ENCODE measurements at places on chromosomes 6 and 20.

GRCh38 chr6:97437087-97437486 lies 154.1 kb upstream of the MMS22L start:
- DNase-seq = no peak

- no peak for DNase-seq
Observed at GRCh38 chr20:33147299-33147698, 20.7 kb upstream of the BPIFA2 start.

DNA sequence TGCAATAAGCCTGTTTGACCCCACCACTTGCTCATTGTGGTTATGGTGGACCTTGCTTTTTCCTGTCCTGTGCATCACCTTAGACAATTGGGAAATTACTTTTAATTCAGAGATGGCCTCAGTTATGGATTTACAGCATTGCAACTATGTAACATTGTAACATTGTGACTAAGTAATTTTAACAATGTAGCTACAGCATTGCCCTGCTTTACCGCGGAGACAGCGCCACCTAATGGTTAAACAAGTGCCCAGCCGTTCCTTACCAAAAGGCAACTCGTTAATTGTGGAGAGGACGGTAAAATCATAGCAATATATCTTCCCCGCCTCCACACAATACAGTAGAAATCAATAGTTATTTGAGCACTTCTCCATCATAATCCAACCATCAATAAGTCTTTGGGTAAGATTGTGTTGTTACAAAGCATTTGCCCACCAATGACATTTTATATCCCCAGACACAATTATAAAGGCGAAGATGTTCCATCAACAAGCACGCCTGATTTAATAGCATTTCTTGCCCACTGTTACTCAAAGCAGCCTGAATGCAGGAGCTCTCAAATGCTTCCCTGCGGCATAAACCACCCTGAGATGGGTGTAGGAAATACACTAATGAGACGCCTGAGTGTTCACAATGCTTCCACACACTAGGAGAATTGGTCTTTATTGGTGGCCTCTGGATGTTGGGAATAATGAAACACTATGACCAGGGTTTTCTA lies 93.7 kb downstream of the PROKR2 start:
- DNase-seq = peak; percentile 70

DNA sequence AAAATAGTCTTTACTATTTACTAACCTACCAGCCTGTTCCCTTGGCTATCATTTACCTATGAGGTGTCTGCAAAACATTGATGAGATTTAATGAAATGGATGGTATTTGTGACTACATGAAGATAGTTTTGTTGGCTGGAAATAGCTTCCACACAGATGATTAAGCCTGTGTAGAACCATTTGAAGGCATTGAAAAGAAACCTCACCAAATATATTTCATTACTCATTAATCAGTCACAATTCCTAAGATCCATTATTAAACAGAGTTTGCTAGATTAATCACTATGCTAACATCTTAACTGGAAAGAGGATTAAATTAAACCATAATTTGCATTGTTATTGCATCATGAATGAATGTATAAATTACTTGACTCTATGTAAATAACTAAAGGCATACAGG lies 560.3 kb downstream of the BMP2 start:
- no peak for DNase-seq

DNA sequence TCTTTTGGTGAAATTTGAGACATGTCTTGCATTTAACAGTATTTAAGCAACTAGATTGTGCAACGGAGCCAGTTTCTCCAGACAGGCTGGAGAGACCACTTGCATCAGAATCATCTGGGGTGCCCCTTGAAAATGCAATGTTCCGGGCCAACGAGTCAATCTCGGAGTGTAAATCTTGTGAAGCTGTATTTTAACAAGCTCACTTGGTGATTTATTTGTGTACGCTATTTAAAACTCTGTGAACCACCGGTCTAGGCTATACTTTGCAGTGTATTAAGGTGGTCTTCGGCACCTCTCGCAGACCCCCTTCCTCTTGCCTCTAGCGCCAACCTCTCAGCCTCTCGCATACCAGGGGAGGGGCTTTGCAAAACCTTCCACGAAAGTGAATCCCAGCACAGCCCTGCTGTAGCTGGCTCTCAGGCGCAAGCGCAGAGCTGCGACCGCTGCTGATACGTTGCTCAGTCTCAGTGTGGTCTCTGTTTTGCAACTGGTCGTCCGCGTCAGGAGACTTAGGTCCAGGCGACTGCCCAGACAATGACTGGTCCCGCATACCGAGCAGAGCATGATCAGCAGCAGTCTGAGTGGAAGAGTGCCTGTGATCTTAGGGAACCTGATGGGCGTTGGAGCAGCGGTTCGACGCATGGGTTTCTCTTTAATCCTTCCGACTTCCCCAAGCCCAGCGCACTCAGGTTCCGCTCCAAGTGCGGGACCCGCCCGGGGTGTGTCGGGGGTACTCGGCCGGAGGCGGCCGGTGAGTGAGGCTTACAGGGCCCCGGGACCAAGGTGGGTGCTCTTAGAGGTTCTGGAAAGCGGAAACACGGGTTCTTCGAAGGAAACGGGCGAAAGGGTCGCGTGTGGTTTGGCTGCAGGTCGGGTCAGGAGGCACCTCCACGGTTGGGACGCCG lies at the start of gene ZNF391:
Gene ZNF391 (plus strand): TSS at position 467 of the 905 bp plus-strand sequence. CDS start 11,612 bp downstream, outside the sequence.
- peak; percentile 73 for DNase-seq

- no peak for DNase-seq
Observed at GRCh38 chr6:166498228-166498627, 88.2 kb downstream of the RAMACL start.

- no peak for DNase-seq
Observed at GRCh38 chr6:116685437-116685993, 4.5 kb downstream of the KPNA5 start.

DNA sequence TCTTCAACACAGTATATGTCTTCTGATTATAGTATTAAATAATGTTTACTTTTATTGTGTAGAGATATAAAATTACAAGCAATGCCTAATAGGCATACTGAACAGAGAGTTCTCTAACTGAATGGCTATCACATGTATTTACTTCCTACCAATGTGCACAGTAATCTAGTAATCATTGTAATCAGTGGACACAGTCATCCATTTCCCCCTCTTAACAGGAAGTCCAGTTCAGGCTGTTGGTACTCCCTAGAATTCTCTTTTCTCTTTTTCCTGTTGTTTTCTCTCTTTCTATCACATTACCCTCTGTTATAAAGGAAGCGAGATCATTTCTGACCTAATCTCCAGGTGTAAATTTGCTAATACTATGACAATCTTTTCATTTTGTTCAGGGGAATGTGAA lies 172.5 kb downstream of the HTR1B start:
- DNase-seq = no peak

- DNase-seq = no peak
Observed at GRCh38 chr20:62291251-62292066, 11.3 kb upstream of the ADRM1 start.

DNA sequence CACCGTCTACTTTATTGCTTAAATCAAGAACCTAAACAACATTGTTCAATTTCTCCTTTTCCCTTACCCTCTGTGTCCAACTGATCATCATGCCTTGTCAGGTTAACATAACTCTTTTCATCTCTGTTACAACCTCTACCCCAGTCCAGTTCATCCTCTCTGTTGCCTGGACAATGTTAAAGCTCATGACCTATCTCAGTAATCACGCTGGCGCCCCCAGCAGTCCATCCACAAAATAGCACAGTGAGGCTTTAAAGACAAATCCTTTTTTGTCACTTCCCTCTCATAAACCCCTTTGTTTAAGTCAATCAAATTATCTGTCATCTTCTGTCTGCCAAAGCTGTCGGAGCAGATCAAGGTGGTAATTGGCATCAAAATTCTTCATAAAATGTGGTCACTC lies 140.1 kb downstream of the QKI start:
- DNase-seq = peak; percentile 51

DNA sequence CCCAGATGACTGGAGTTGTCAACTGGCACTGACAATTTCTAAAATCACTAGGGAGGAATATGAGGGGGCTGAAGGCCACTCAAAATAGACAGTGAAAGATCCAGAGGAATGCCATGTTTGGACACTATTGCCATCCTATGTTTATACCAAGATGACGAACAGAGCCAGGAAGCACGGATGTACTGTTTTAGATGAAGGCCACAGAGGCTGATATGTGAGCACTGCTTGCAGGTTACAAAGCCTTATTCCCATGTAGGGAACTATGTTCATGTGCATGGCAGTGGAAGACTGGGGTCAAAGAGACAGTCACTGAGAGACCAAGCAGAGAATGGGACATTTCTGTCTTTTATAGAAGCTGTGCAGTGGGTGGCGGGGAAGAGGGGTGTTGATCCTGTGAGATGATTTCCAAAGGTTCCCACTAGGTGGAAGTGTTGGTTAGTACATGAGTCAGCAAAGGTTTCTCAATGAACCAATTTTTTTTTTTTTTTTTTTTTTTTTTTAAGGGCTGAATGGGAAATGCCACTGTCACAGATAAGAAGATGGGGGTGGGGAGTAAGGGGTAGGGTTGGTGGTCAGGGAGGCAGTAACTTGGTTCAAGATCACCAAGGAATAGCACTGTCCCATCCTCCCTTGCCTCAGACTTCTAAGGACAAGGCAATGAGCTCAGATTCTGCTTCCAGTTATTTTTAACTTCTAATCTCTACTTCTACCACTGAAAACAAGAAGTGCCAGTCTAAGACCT lies 46.7 kb upstream of the MOCS1 start:
- DNase-seq = peak; percentile 14

GRCh38 chr6:45586216-45587171 lies 208.8 kb upstream of the SUPT3H start:
- DNase-seq = peak; percentile 89

DNA sequence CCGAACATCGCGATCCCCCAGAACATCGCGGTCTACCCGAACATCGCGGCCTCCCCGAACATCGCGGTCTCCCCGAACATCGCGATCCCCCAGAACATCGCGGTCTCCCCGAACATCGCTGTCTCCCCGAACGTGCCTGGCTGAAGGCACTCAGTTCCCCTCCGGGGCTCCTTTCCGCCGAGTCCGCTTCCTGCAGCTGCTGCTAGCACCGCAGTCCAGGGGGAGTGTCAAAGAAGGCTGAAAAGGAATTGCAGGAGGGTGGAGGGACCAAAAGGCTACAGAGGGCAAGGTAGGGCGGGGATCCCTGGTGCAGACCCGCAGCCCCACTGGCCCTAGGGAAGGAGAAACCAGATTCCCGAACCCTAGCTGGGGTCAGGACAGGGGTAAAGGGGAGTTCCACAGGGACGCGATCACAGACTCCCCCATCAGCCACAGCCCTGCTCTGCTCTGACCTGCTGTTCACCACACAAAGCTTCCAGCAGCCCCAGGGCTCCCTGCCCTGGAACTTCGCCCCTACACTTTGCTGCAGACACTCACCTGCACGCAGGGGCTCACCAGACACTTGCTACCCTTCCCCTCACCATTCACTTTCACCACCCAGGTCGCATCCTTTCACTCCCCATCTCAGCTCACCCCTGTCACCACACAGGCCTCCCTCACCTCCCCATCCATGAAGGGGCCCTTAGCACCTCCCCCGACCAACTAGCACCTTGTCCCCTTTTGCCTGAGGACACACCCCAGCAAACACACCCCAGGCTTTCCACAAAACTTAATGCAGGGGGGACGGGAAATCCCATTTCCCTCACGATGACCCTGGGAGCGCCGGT lies 1.7 kb downstream of the ULBP1 start:
- DNase-seq = no peak

DNA sequence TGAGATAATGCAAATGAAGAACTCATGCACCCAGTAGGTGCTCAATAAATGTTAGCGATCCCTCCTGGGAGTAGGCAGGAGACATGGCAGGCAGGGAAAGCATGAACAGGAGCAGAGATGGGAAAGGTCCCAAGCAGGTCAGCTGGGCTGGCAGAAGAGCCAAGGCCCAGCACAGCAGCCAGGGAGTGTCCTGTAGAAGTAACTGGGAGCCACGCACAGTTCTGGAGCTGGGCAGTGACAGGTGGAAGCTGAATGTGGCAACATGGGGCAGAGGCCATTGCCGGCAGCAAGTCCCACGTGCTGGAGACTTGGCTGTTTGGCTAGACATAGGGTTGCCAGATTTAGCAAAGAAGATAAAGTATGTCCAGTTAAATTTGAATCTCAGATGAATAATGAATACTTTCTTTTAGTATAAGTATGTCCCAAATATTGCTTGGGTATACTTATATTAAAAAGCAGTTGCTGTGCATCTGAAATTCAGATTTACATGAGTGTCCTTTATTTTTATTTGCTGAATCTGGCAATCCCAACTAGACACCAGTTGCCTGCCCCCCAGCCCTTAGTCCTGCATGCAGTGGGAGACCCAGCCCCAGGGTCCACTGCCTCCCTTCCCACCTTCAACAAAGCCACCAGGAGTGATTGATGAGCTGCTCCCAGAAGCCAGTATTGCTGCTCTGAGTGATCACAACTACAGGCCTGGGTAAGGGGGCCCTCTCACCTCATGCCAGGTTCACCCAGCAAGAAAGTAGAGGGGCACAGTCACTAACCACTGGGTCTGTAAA lies 3.7 kb upstream of the LPIN3 start:
- no peak for DNase-seq

DNA sequence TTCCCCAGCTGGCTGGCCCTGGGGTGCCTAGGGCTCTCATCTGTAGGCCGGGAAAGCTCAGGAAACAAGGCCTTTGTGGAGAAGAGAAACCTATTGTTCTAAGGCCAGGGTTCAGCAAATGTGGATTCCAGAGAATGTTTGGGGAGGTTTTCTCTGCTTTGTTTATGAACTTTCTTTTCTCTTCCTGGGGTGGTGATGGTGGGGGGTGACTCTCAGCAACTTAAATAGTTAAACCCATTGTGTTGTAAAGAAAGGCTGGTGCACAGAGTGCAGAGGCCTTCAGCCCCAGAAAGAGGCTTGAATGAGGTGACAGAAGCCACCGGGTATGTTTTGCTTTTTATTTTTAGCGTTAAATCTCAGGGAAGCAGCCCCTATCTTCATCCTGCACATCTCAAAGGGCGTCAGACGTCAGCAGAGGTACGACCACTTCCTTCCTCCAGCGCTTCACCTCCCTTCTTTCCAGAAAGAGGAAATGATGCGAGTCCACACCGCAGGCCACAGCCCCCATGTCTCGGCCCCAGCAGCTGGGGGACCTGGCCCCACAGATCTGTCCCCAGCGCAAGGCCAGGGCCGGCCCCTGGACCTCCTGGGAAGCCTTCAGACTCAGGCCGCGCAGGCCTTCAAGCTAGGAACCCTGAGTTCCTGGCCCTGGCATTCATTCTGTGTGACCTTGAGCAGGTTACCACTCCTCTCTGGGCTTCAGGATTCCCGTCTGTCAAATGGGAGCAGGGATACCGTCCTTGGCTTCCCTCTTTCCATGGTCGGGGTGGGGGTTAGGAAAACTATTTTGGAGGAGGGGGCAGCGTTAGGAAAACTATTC lies 605 bp upstream of the PPP1R16B start:
- peak; percentile 83 for DNase-seq

- no peak for DNase-seq
Observed at GRCh38 chr6:5697508-5697907, 309.2 kb downstream of the NRN1 start.

GRCh38 chr6:95091823-95092436 lies 485.4 kb upstream of the MANEA start:
- DNase-seq = peak; percentile 27

Data from activated CD4-positive, alpha-beta T cell treated with anti-CD3 and anti-CD28 coated beads, Interleukin-2, amount 50 U/mL, for 16 hours (primary cell).